Fibroblast of mammary gland (primary cell): ENCODE measurements at places on chromosomes 2 and 18.
A peak's percentile ranks its signal among the peaks of the same experiment; 100 is the strongest.

DNA sequence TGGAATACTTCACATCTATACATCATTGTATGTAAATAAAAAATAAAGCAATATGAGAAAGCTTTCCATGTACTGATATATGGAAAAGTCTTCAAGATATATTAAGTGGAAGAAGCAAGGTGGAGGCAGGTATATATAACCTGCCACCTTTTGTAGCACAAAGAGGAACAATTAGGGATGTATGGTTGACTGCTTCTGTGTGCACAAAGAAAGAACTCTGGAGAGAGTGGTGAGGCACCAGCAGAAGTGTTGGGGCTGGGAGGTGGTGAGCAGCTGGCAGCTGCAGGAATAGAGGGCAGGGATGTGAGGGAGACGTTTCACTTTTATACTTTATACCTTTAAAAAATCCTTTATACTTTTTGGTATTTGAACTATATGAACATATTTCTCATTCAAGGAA is 26.1 kb downstream of the KIF5C start:
- no peak for DNase-seq

GRCh38 chr2:42905341-42906110 is 113.1 kb upstream of the HAAO start:
- DNase-seq: peak; percentile 70

- DNase-seq: peak; percentile 67
Measured at GRCh38 chr2:66596256-66596655, 161.3 kb downstream of the MEIS1 start.

GRCh38 chr18:74514860-74515495 is 18.8 kb downstream of the CNDP2 start:
- DNase-seq: no peak

DNA sequence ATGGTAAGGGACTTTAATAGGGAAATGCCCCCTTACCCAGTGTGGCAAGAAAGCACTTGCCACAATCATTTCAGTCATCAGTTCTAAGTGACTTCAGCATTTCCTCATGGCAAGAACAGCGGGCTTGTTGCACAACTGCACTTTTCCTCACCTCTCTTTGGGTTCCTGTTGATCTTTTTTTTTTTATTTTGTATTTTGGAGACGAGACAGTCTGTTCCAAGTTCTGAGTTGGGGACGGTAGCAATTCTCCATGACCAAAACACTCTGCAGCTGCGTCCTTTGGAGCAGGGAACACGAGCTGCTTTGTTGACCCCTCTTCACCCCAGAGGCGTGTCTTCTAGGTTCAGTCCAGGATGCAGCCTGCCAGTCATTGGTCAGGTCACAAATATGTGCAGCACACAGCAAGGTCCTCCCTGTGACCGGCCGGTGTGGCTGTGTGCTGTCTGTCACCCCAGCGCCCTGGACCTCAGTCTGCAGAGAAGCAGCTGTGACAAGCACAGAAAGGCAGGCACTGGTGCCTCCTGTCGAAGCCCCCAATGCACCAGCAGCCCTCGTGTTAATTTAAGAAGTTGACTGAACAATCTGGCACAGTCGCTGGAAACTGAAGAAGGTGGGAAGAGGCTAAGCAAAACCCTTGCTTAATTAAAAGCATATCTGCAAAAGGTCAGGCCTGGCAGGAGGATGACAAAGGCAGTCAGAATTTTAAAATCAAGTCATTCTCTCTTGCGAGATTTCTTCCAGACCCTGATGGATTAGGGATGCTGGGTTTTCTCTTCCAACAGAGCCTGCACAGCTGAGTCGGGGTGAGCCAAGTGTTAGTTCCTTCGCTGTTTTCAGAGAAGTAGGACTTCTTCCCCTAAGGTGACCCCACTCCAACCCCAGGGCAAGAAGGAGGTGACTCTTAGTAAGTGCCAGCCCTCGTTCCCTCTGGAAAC is 96.7 kb upstream of the COPS8 start:
- peak; percentile 53 for DNase-seq

- DNase-seq: no peak
Measured at GRCh38 chr2:170428868-170429267, 250.9 kb downstream of the MYO3B start.

DNA sequence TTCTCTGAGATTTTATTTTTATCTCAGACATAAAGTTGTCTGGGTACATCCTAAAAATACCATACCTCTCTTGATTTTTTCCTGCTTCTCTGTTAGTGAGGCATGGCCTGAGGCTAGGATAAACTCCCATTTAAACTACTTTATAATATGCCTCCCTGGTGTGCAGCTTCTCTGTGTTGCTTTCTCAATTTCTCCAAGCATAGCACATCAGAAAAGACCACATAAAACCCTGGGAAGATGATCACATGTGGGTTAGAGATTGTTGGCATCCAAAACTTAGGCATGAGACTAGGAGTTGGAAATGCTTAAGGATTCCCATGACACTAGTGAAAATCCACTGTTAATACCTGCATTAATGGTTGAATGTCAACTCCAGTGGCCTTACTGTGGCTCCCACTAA is 254.6 kb downstream of the RND3 start:
- DNase-seq: no peak

- DNase-seq: no peak
Measured at GRCh38 chr2:103402944-103403343, 641.1 kb downstream of the TMEM182 start.

- no peak for DNase-seq
Measured at GRCh38 chr2:42076357-42077225, 28.8 kb downstream of the PKDCC start.

- DNase-seq: peak; percentile 12
Measured at GRCh38 chr2:219638948-219639755, 11.7 kb downstream of the SLC4A3 start.

DNA sequence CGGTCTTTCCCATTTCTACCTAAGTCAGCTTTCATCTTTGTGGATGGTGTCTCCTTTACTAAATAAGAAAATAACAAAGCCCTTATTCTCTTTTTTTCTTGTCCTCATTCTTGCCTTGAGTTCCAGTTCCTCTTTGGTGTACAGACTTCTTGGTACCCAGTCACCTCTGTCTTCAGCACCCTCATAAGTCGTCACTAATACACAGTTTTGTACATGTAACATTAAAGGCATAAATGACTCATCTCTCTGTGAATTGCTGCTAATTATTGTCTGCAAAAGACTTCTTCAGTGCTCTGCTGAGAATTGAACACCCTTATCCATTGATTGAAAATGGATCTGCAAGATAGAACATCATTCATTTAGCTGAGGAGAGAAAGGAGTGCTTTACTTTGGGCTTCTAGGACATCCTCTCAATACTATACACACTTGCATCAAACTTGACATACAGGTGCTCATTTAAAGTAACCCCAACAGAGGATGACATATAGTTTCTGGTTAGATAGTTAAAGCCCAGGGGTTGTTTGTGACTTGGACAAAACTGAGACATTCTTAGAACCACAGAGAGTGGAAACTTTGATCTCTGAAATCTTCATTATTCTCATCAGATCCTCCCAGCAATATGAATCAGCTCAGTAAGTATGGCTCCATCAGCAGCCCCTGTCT is 97.0 kb downstream of the XRCC5 start:
- no peak for DNase-seq

GRCh38 chr2:84846741-84847142 is 34.1 kb downstream of the TRABD2A start:
- DNase-seq: no peak

DNA sequence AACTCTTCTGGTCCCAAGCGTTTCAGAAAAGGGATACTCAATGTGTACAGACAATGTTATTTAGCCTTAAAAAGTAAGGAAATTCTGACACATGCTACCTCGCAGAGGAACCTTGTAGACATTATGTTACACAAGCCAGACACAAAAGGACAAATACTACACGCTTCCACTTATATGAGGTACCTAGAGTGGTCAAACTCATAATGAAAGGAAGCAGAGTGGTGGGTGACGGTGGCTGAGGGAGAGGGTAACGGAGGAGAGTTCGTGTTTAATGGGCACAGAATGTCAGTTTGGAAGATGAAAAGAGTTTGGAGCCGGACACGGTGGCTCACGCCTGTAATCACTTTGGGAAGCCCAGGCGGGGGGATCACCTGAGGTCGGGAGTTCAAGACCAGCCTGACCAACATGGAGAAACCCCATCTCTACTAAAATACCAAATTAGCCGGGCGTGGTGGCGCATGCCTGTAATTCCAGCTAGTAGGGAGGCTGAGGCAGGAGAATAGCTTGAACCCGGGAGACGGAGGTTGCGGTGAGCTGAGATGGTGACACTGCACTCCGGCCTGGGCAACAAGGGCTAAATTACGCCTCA is 1.4 kb downstream of the MCM6 start:
- no peak for DNase-seq

DNA sequence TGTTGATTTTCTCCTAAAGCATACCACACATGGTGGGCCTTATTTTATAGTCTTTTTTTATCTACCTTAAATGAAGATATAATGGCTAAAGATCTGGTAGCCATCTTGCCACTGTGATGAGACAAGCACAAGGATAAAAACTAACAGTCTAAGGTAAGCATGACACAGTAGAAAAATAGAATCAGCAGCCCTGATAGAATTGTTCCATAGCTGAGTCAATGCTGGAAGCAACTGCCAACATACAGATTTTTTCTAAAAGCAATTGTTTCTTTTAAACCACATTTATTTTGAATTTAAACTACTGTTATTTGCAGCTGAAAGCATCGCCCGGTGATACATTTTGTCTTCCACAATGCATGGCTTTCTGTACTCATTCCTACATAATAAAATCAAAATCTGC is 1091.5 kb upstream of the CHAC2 start:
- no peak for DNase-seq
